ENCODE measurements at places on chromosomes 1 and 21.

- no peak for DNase-seq
Measured at GRCh38 chr1:20346433-20346832, 55.8 kb downstream of the VWA5B1 start.

DNA sequence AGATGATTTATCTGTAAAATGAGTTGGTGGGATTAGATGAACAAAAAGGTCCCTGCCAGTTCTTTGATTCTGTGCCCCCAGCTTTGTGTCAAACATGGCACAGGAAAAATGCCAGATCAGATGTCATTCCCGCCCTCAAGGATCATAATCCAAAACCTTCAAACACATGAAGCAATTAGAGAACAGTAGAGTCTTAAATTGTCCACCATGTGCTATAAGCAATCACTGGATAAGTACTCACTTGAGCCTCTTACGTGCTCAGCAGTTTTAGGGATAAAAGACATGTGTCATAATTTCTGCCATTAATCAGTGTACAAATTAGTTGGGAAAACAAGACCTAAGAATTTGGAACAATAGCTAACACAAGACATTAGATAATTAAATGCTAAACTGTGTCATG lies 15.4 kb upstream of the KIAA0040 start:
- no peak for DNase-seq

- DNase-seq: no peak
Measured at GRCh38 chr1:111253876-111254275, 26.4 kb downstream of the CHI3L2 start.

DNA sequence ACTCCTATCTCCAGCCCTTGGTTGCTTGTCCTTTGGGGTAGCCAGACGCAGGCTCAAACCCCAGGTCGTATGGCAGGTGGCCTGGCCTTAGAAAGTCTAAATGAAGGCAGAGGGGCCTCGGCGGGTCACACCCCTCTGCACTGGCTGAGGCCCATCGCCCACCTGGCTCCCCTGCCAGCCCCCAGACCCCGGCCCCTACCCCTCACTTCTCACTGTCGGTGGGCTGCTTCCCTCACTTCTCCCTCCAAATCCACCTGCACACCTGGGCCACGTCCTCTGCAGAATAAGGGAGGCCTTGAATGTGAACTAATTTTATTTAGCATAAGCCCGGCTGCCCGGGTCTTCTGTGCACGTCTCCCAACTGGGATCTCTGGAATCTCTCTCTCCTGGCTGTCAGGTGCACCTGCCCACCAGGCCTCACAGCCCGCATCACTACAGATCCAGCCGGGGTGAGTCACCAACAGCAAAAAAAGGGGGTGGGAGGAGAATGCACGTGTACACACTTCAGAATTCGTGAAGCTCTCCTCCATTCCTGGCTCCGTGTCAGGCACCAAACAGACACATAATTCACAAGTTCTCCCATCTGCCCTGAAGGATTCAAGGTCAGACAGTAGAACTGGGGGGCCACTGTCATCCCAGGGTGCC lies 107.5 kb upstream of the SIM2 start:
- no peak for DNase-seq

DNA sequence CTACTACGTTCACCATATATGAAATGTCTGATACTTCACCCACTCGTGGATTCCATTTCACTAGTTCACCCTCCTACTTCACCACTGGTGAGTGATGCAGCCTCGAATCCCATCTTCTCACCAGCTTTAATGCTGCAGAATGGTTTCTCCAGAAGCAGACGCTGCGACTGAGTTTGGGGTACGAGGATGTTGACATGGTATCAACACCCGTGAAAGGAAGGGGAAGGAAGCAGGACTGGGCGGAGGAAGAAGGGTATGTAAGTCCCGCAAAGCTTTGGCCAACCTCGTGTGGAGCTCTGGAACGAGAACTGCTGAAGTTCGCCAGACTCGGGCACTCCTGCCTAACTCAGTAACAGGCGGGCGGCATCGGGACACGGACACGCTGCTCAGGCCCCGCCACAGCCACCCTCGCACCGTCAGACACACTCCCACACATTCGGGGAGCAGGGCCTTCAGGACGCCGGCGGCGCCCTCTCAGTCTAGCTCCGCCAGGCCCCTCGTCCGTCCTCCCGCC lies 833 bp upstream of the DIP2A start:
- peak; percentile 24 for DNase-seq

DNA sequence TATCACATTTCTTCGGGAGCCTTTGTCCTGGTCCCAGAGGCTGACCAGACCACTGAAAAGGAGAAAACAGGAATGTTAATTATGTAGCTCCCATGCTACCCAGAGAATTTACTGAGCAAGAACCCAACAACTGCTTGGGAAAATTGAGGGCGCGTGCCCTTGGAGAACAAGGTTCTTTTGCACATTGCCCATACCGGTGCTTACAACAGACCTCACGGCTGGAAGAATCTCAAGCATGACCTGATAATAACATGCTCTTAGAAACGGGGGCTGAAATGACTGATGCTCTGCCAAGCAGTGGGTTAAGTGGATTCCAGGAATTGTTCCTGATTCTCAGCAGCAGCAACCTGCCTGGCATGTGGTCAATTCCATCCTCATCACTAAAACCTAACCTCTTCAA lies 49.3 kb upstream of the AJAP1 start:
- DNase-seq: no peak

- no peak for DNase-seq
Measured at GRCh38 chr1:78370779-78371482, 119.8 kb upstream of the PTGFR start.

- DNase-seq: no peak
Measured at GRCh38 chr21:45774291-45774690, 130.8 kb downstream of the PCBP3 start.

GRCh38 chr1:94922761-94923331 lies 4.1 kb downstream of the CNN3 start:
- DNase-seq: no peak

DNA sequence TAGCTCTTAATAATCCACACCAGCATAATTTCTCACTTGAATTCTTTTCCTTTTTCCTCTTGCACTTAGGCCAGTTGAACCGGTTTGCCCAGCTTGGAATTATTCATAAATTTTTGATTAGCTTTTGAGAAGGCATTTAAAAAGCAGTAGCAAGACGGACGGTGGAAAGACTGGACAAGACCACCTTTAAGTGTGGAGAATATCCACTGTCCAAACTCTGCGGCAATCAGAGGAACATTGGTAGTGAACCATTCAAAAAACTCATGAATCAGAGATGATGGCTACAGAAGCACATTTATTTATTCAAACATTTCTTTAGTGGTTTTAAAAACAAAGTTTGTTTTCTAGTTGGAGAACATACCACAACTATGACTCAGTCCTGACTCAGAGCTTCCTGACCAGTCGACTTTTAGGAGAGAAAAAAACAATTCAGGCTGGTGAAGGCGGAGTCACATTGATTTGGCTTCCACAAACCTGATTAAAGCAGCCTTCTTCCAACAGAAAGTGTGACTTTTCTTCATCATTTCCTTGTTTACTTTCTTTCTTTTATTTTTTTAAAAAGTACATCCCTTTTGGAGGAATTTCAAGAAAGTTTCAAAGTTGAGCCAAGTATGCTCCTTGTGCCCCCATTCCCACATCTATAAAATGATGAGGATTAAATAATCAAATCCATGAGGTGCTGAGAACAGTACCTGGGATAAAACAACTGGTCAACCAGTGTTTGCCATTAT lies 128.8 kb downstream of the ADSS2 start:
- DNase-seq: peak; percentile 64

DNA sequence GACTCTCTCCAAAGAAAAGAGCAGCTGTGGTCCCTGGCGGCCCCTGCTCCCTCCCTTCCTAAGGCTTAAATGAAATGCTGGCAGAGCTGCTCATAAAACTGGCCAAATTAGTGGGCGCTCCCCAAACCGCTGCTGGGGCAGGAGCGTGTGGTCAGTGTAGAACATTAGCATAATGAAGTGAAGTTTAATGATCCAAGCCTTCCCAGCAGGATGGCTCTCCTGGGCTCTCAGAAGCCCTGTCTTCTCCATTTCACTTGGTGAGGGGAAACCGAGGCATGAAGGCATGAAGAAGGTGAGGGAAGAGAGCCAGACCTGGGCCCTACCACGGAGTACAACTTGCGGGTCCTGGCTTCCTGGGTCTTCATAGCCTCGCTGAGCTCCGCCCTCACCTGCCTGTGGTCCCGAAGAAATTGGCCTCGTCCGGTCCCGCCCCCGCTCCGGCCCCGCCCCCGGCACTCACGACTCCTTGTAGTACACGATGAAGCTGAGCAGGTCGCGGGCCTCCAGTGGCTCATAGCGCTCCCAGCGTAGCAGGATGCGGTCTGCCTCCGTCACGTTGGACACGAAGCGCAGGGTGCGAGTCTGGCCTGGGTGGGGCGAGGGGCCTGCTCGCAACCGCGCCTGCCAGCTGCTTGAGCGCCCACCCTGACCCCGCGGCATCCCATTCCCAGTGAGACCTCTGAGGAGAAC lies 10.3 kb downstream of the INSRR start:
- DNase-seq: peak; percentile 67

DNA sequence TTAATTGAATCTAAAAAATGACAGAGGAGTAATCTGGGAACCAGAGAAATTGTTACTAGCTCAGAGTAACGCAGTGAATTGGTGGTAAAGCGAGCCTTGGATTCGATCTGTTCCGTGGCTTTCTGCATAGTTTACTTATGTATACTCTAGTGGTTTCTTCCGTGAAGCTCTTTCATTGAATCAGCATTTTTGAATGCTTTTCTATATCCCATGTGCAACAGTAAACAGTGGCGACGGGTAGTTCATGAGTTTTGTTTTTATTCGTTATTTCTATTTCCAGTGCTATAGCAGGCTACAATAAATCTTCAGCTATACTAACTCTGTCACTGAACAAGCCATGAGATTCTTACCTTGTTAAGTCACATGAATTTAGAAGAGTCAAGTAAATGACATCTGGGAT lies 14.5 kb upstream of the MAP3K7CL start:
- DNase-seq: no peak

GRCh38 chr1:233355841-233356704 lies 28.5 kb downstream of the MAP3K21 start:
- DNase-seq: no peak

- DNase-seq: peak; percentile 76
Measured at GRCh38 chr1:116168277-116169032, 57.3 kb downstream of the MAB21L3 start.

Measured in activated T-helper 1 cell treated with anti-CD3 and anti-CD28 coated beads, Interleukin-12 subunit alpha, Interleukin-12 subunit beta, Interleukin-2, Interleukin-4 antibody, amounts not matched to agents 30 ng/mL and 10 ng/mL and 1 ng/mL, durations not matched to agents 14 hours and 24 hours and 36 hours (primary cell).